ENCODE measurements at places on chromosomes 5 and 9.
A peak's percentile ranks its signal among the peaks of the same experiment; 100 is the strongest.

DNA sequence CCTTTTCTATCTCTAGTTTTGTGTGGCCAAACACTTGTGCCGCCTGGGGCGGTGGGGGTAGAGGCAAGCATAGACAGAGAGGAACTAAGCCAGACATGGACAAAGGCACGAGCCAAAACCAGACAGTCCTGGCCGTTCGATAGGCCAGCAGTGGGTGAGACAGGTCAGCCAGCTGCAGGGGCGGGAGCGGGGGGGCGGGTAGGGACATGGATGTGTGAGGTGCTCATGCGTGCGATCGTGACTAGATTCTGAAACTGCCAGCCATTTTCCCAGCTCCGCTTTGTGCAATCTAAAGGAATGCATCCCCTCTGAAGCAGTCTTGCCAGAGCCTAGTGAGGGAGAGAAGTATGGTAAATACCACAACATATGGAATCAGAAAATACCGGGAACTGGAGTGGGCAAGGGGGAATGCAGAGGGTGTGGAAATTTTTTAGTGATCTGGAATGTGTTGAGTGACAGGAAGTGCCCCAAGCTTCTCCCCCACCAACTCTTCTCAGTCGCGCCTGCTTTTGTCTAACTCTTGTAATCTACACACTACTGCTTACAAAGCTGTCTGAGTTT lies 111.9 kb downstream of the NR6A1 start:
- peak; percentile 45 for DNase-seq

DNA sequence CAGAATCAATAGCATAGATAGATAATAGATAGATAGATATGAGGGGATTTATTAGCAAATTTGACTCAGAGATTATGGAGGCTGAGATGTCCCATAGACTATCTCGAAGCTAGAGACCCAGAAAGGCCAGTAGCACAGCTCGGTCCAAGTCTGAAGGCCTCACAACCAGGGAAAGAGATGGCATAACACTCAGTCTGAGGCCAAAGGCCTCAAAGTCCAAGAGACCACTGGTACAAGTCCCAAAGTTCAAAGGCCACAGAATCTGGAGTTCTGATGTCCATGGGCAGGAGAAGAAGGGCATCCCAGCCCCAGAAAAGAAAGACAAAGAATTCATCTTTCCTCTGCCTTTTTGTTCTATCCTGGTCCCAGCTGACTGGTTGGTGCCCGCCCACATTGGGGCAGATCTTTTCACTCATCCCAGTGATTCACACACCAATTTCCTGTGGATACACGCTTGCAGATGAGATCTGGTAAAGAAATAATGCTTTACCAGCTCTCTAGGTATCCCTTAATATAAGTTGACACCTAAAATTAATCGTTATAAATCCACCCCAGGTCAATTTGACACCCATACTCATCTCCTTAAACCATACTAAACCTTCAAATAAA lies 127.8 kb upstream of the FBN2 start:
- DNase-seq, result no peak

GRCh38 chr9:72039532-72039931 lies 20.9 kb downstream of the C9orf57 start:
- no peak for DNase-seq

- no peak for DNase-seq
Observed at GRCh38 chr5:92106808-92107207, 723.7 kb upstream of the ARRDC3 start.

DNA sequence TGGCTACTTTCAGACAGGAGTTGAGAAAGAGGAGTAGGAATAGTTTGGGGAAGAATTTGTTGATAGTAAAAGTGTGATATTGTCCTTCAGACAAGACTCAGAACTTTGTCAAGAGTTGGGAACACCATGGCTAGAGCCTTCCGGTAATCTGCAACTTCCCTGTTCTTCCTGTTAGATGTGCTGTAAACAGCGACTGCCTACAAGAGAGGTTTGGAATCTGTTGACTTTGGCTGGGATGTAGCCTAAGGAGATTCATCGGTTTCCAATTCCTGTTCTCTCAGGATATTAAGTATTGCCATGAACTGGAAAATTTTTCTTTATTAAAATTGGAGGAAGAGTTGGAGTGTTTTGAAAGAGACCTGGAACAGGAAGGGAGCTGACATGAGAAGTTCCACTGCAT lies 43.9 kb downstream of the ARHGAP26 start:
- DNase-seq, result no peak

DNA sequence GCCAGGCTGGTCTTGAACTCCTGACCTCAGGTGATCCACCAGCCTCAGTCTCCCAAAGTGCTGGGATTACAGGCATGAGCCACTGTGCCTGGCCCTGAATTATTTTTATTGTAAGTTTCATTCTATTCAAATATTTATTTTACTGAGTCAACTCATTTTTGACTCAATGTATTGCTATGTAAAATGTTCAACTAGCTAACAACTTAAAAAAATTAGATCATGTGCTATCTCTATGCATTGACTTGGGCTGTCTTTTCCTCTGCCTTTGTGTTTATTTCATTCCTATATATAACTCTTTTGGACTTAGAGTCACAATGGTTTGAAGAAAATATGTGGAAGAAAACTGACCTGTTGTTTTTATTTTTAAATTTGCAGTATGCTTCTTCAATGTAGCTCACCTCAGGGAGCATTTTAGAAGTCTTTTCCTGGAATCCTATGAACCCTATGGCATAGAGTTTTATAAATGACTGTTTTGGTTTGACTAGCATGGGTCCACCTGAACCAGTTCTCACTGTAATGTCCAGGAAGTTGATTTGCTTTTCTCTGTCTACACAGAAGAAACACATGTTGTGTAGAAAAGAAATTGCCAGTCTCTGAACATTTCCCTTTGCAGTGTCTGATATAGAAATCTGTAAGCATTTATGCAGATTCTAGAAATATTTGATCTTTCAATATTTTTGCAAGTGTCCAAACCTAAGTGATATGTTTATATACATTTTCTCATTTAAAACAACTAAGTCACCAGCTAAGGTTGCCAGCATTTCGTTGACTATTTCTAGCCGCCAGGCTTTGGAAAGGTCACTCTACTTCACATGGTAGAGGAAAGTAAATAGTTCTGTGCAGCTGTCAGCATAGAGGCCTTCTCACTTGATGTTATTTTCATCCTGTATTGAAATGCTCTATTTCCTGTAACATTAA lies 138.8 kb downstream of the PCSK1 start:
- DNase-seq, result no peak

DNA sequence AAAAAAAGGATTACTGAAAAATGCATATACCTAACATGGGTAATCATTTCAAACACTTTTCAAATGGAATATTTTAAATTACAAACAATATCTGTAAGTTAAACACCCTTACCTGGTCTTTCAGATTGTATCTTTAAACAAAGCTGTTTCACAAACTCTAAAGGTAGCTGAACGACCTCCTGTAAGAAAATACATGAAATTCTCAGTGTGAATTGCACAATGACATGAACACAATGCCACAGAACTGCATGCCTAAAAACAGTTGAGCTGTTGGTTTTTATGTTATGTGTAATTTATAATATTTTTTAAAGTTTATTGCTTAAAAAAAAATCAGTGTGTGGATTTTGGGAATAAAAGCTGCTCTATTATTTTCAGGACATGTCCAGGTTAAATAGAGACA lies 17.5 kb downstream of the IPPK start:
- no peak for DNase-seq

DNA sequence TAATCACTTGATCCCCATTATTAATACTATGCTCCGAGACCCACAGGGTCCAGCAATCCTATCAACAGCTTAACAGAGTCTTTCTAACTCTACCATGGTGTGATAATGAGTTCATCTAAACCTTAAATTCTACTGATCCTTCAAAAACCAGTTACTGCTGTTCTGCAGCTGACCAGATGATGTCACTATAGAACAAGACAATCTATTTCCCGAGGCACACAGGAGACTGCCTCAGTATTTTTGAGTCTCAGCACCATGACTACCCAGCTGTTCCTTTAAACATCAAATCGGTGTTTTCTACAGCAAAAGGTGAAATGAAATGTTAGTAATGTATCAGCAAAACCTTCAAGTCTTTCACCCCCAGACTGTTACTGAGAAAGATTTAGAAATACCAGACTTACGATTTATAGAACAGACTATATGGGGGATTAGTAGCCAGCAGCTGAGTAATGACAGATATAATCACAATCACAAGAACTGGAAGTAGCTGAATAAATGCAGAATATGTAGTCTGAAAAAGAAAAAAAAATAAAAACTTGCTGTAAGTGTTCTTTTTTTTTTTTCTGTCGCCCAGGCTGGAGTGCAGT lies 16.9 kb downstream of the DNAJC18 start:
- DNase-seq, result peak; percentile 38

DNA sequence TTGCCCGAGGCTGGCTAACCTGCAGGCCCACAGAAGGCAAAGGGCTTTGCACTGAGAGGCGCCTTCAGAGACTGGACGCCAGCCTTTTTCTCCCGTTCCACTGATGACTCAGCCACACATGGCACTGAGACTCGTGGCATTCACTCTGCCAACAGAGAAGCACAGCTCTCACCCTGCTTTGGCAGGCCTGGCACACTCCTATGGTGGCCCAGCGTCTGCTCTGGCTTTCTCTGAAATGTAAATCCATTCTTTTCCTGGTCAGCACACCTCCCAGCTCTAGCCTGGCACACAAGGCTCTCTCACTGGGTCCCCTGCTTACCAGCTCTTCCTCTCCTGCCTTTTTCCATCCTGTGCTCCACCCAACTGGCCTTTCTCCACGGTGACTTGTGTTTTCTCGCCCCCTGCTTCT lies 5.9 kb upstream of the MELK start:
- no peak for DNase-seq

DNA sequence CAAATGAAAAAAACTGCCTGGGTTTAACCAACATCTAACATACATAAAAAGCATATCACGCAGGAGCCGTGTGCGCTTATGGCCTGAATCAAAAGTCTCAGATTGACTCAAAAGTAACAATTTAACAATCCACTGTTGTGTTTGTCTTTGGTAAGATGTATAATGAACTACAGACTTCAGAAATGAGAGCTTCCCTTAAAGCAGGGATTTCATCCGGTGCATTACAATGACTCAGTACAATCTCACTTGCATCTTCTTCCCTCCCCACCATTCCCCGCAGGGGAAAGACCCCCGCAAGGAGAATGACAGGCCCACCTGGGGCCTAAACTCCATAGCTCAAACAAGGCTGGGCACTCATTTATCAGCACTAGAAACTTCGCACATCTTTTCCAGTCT lies 1.4 kb downstream of the ZFR start:
- DNase-seq, result peak; percentile 14

GRCh38 chr5:34916518-34916917 lies 1.0 kb downstream of the BRIX1 start:
- DNase-seq, result no peak

GRCh38 chr5:165305596-165305995 lies 1800.2 kb downstream of the MAT2B start:
- DNase-seq, result no peak

GRCh38 chr5:73302797-73303147 lies 129.8 kb downstream of the TMEM174 start:
- no peak for DNase-seq

DNA sequence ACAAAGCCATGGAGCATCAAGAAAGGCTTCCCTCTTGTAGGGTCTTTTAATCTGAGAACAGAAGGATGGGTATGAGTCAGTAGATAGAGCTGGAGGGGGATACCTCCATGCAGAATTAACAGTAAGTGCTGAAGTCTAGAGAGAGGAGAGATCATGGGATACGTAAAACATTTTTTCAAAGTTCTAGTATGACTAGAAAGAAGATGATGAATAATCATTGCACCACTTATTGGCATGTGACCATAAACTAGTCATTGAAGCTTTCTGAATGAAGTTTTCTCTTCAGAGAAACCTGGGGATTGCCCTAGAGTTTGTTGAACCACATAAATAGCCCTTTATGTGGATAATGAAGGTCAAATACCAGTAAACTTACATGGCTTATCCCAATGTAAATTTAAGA lies 48.6 kb upstream of the PTPRD start:
- DNase-seq, result no peak

DNA sequence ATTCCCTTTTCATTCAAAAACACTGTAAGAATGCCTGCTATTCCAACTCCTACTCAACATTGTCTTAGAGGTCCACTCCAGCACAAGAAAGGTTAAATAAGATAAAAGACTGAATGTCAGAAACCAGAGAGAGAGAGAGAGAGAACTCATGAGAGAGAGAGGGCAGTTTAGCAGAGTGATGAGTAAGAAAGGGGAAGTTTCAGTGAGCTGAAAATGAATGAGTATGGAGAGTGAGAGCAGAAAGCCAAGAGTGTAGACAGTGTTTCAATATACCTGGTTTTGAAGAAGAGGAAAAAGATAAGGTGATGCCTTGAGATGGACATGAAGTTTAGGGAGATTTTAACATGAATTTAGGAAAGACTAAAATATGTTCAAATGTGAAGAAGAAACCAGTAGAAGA lies 528.0 kb upstream of the SEMA6A start:
- DNase-seq, result no peak

GRCh38 chr5:173716058-173716682 lies 99.7 kb upstream of the BOD1 start:
- no peak for DNase-seq

DNA sequence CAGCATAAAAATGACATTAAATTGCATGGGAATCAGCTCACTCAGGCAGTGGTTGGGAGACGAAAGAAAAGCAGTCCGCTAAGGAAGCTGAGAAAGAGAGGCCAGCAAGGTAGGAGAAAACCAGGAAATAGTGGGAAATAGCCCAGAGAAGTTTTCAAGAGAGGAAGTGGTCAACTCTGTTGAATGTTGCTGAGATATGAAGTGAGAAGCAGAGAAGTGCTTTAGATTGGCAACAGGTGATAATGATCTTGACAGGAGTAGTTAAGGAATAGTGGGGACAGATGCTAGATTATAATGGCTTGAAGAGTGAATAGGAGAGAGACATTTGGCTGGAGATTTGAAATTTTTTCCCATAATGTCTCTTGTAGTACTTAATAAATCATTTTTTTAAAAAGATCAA lies 30.8 kb downstream of the CNTRL start:
- DNase-seq, result no peak

DNA sequence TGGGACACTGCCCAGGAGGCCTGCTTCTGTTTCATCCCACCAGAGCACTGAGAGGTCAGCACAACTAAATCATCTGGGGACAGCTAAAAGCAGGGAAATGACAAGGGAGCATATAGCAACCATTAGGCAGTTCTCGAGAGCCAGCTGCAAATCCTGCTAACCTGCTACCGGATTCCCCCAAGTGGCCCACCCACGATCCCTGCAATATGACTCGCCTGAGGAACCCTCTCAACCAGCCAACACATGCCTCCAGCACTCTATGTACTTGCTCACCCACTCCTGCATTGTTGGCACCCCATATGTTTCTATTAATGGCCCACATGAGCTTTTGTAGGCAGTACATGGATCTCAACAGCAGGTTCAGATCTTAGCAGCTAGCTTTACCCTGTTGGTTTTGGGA lies 326.0 kb downstream of the GABRG2 start:
- DNase-seq, result no peak

DNA sequence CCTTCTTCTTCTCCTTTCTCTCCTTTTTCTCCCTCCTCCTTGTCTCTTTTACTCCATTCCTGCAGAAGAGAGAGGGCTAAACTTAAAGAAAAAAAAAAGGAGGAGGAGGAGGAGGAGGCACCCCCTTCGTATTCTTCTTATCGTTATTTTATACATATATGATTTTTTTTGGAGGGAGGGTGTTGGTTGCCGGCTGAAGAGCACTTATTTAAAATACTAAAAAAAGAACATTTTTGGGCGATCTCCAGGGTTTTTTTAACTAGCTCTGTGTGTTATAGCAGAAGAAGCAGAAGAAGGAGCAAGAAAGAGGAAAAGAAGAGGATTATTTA lies 381 bp downstream of the NR2F1 start:
- DNase-seq, result no peak

- no peak for DNase-seq
Observed at GRCh38 chr5:140083120-140083519, 30.8 kb upstream of the PURA start.

GRCh38 chr5:138275379-138275782 lies 960 bp upstream of the GFRA3 start:
- DNase-seq, result no peak

Data from activated naive CD4-positive, alpha-beta T cell treated with anti-CD3 and anti-CD28 coated beads, Interleukin-2, amount 50 U/mL, for 16 hours (primary cell).